ENCODE measurements at places on chromosomes 16 and 17.

DNA sequence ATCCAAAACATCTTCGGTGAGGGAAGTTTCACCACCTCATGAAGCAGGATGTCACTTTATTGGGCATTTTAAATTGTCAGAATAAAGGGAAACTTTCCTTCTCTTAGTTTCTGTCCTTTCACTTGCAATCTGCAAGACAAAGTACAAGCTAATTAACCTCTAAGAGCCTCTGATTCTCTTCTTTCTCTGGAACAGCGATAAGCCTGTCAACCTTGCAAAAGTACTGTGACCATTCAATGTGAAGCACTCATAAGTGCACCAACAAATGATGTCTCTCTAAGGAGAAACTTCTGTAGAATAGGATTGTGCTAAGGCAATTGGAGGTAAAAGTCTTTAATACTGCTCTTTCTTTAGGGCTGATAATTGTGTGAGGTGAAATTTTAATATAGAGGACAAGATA is 1622.3 kb downstream of the CDH8 start:
- no peak for DNase-seq

DNA sequence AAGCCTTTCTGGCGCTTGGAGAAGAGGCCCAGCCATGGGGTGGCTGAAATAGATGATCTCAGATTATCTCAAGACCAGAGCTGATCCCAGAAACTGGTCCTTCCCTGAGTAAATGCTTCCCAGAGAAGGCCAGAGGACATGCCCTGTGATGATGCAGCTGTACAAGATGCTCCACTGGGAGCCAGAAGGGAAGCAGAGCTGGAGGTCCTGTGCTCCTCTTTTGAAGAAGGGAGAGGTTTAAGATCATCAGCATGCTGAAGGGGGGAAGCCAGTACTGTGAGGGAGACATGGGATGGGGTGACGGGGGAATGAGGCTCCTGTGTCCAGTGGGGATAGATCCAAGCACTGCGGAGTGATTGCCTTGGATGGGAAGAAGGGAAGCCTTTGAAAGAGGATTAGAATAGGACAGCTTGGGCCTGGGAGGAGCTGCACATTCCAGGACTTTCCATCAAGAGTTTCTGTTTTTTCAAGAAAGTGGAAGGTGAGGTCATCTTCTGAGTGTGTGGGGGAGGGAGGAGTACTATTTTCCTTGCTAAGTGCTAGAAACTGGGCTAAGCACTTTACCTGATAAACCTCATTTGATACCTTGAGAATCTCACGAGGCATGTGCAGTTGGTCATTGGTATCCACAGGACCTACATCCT is 16.4 kb upstream of the ALOX15B start:
- DNase-seq, result no peak

DNA sequence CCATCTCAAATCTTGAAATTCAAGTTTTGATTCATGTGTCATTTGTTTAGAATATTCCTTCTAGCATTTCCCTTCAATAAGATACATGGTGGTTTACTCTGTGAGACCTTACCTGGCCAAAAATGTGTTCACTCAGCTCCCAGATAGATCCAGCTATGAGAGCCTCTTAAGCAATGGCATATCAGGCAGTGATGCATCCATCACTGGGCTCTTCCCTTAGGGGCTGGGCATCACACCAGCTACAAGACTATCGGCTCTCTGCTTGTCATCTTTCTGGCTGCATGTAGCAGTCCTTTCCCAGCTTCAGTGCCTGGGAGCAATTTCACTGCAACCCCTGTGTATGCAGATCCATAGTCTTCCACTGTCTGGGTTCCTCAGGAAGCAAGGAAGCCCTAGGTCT is 40.6 kb downstream of the GOSR1 start:
- DNase-seq, result no peak

DNA sequence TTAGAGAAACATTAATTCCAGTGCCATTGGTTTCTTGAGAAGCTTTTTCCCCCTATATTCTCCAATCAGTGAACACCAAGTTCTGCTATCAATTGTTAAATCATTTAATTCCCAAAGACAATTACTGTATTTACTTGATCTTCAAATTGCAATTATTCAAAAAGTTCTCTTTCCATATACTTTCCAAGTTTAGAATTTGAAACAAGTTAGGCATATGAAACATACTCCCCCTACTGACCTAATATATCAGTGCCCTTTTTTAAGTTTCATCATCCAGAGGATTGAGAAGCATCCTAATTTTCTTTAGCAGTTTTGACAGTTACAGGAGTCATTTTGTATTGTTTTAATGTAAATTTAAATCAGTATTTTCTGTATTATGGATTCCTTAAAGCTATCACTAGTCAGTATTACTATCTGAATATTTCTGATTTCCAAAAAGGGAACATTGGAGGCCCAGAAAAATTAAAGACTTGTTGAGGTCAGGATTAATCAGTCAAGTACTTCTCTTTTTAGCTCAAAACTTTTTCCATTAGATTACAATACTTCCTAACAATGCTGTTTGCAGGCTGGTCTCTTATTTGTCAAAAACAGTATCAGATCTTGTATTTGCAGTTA is 16.3 kb downstream of the MEIOC start:
- no peak for DNase-seq

GRCh38 chr17:63285551-63285950 is 160.6 kb downstream of the CYB561 start:
- DNase-seq, result no peak

DNA sequence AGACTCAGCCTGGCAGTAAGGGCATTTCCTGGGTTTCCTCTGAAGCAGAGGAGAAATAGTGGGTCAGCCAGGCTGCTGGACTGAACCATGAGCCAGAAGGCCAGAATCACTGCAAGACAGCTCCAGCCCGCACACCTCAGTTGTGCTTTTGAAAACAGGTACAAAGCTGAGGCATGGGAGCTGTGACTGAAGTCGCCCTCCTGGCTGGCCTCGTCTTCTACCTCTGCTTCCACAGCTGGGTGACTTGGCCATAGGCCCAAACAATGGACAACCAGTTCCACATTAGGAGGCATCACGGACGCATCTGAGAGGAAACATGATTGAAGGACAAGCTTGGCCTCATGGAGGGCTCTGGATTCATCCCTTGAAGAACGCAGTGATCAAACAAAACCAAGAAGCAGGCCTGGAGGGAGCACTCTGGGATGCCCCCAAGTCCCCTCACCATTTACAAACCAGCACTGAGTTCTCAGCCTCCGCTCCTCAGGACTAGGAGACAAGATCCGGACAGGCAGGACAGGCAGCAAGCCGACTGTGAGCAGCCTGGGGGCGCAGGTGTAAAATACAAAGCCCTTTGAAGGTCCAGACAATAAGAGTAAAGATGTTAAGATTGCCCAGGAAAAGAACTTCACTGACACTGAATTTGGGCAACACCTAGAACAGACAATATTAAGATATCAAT is 68.7 kb downstream of the N4BP1 start:
- no peak for DNase-seq

- peak; percentile 73 for DNase-seq
These were observed 18.8 kb downstream of the TNRC6A start for GRCh38 chr16:24748242-24748641.

Measured in globus pallidus (tissue), 1 donor.